Peyer's patch (tissue), 4 donors: ENCODE measurements at places on chromosomes 7 and 10.

DNA sequence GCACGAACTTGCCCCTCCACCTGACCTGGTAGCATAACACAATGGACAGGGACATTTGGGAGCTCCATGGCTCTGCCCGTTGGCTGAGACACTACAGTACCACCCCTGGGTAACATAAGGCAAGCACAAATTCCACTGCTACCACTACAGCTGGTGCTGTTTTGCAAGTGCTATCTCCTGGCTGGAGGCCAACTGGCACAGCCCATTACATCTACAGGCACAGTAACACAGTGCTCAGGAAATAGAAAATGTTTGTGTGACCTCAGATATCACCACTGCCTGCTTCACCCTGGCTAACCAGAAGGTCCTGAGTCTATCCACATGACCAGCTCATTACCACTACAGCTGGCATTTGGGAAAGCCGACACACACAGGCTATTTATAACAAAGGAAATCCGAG, 631.1 kb upstream of the MBL2 start:
- peak; percentile 54 for DNase-seq

DNA sequence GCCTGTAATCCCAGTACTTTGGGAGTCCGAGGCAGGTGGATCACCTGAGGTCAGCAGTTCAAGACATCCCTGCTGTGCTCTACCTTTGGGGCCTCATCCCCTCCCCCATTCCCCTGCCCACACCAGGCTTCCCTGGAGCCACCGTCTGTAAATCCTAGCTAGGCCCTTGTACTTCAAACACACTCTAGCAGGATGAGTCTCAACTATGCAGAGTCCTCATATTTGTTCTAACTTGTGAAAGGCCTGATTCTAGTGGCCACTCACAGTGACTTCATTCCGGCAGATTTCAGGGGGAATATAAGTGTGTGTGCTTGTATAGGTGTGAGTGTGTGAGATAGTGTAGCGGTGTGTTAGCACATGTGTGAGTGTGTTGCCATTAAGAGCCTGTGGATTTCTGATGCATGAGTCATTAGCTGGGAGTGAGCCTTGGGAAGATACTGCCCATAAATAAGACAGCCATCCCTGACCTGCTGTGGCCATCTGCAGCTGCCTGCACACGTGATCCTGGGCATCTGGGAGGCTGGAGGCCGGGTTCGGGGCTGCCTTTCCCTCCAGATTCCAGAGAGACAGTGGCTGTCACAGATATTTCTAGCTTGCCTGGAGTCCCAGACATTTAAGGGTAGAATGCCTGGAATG, 1.7 kb upstream of the NEURL1 start:
- no peak for DNase-seq

GRCh38 chr7:130344271-130344866, at the start of gene CPA5:
Gene CPA5 (plus strand): TSS chr7:130344816. CDS start chr7:130346486, 1,670 bp downstream.
- DNase-seq, result no peak

GRCh38 chr7:34117573-34117972, 212.2 kb downstream of the BMPER start:
- DNase-seq, result no peak

GRCh38 chr10:37401225-37401624, 275.8 kb downstream of the ANKRD30A start:
- DNase-seq, result no peak

GRCh38 chr7:55483046-55483445, 89.3 kb downstream of the VOPP1 start:
- DNase-seq, result peak; percentile 13

DNA sequence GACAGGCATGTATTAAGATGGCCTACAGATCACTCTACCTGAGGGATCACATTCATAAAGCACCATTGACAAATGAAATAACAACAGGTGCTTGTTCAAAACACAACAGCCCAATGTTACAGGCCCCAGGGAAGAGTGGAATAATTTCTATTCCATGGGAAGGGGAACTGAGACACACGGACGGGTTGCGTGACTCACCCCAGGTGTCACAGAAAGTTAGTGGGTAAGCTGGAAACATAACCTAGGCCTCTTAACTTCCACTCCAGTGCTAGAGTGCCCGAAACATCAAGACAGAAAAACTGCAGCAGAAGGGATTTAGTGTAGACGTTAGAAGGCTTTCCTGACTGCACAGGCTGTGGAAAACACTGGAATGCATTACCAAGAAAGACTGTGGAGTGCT, 48.3 kb downstream of the SLC37A3 start:
- DNase-seq, result no peak

DNA sequence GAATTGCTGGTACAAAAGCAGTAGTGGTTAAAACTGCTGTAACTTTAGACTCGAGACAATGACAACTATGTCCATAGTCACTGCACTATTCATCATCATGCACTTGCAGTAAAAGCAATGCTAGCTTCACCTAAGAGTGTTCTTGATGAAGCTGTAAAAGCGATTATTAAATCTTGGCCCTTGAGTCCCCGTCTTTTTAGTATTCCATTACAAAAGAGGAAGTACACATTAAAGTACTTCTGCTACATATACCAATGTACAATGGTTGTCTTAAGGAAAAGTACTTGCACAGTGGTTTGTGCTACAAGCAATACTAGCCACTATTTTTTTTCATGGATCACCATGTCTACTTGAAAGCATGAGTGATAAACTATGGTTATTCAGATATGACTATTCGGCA, 78.3 kb downstream of the ATAD1 start:
- no peak for DNase-seq

DNA sequence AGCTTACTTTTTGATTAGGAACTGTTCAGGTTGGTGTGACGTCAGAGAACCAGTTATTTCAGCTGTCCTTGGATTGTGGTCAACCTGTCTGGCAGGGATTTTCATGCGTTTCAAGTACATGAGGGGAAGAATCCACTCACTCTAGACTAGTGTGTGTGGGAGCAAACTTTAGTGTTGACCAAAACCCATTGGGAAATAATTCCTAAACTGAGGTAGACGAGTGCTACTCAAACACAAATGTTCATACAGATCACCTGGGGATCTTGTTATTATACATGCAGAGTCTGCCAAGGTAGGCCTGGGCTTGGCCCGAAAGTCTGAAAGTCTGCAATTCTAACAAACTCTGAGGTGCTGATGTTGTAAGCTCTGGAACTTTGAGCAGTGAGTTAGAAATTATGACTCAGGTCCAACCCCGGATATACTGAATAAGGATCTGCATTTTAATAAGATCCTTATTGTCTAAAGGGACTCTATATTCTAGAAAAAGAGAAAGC, 111.1 kb upstream of the CREB5 start:
- no peak for DNase-seq

DNA sequence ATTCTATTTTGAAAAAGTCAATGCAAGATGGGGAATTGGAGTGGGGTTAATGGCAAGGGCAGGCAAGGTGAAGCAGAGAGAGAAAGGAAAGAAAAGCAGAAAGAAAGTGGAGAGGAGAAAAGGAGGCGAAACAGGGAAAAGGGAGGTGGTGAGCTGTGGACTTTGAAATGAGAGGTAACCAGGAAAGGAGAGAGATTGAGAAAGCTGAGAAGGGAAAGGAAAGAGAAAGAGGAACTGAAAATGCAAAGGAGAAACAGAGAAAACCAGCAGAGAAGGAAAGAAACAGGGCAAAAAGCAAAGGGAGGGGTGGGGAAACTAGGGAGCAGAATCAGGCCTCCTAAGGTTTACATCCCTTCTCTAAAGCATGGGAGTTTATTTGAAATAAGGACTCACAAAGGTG, 72.5 kb upstream of the TPK1 start:
- no peak for DNase-seq

DNA sequence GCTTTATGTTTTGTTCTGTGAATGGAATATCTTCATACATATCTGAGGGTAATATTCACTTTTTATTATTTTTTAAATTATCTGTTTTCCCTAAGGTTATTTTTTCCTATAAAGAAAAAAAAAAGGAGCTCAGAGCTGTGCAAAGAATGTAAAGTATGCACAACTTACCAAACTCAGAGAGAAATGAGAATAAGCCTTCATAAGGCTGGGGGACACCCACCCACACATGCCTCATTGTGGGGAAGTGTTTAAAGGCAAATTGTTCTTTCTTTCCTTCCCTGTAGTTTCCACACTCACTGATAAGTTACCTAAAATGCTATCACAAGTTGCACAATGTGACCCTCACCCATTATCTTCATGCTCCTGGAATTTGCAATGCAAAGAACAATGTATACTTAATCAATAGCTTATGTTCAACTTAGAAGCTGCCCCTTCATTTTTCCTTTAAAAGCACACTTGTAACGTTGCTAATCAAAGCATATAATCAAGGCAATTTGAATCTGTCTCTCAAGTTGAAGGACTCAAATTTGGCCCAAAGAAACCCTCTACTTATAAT, 108.1 kb downstream of the GNAT3 start:
- no peak for DNase-seq

GRCh38 chr10:73060738-73061635, 35.7 kb downstream of the P4HA1 start:
- no peak for DNase-seq

GRCh38 chr7:55043691-55044370, 25.0 kb downstream of the EGFR start:
- DNase-seq, result no peak

GRCh38 chr10:52383088-52383487, 69.0 kb downstream of the DKK1 start:
- DNase-seq, result no peak

DNA sequence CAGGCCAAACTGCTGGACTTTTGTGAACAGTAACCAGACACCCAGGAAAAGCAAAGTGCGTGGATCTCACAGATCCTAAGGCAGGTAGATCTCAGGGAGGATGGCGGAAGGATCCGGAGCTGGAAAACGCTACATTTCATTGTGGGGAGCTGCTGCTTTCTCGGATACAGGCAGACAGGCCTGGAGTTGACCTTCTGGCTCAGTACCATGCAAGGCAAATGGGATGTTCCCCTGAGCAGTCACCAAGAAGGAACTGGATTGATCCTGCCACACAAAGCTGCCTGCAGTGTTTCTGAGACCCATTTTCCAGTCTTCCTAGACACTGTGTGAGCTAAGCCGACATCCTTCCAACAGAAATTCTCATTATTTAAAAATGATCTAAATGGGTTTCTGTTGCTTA, 65.5 kb downstream of the ZRANB1 start:
- DNase-seq, result no peak

GRCh38 chr10:44674536-44675386, 236.4 kb upstream of the TMEM72 start:
- no peak for DNase-seq

DNA sequence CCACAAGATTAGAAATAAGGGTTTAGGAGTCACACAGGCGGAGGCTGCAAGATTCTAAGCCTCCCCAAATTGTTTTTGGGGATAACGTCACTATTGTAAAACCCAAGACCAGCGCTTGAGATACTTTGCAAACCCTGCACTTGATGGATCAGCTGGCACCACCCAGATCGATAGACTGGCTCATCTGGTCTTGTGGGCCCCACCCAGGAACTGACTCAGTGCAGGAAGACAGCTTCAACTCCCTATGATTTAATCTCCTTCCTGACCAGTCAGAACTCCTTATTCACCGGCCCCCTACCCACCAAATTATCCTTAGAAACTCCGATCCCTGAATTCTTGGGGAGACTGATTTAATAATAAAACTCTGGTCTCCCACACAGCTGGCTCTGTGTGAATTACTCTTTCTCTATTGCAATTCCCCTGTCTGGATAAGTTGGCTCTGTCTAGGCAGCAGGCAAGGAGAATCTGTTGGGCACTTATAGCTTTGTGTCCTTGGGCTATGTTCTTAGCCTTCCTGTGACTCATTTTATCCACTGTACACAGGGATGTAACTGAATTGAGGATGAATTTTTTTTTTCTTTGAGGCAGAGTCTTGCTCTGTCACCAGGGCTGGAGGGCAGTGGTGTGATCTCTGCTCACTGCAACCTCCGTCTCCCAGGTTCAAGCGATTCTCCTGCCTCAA, 64.4 kb upstream of the CARD11 start:
- DNase-seq, result no peak

DNA sequence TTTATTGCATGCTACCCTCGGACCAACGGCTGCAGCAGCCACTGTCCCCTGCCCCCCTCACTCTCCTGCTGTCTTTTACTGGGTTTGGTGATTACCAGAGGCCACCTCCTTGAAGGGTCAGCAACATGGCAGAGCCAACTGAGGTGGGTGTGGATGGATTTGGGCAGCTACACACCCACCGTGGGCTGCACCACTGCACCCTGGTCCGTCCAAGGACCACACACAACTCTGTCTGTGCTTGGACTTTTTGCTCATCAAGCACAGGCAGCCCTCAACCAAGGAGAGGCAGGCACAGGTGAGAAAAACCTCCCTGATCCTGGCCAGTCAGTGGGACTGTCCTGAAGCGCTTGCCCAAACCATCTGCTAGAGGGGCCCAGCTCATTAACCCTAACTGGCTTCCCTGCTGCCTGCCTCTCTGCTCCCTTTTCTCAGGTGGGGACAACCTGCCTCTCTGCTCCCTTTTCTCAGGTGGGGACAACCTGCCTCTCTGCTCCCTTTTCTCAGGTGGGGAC, 239.5 kb upstream of the PITRM1 start:
- no peak for DNase-seq

DNA sequence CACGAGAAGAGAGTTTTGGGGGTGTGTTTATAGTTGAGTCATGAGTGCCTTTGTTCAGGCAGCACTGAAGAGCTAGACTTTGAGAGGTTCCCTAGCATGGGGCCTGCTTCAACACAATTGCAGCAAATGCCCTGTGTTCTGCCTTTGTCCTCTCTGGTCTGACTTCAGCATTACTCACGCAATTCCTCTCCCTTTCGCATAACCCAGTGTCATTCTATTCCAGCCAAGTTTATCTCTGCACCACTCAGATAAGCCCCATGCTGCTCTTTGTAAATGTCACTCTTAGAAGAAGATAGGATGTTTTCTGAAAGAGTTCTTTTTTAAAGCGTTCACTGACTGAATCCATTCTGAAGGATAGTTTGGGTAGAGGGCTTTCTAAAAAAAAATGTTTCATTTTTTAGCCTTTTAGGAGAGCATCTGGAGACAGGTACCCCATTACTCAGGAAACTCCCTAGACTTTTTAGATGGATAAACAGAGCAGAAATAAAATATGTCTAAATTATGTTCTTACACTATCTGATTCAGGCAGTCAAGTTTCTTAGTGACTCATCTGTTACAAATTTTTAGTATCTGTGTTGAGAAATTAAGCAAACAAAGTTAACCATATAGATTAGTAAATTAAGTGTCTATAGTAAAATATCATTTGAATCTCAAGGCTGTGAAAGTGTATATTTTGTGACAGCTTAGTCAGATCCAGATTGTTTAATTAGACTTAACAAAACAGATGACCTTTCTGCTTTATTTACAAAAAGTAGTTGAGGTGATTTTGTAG, 318.5 kb downstream of the GPR158 start:
- DNase-seq, result no peak

- no peak for DNase-seq
These were observed 177.9 kb downstream of the RNF133 start for GRCh38 chr7:122520971-122521555.

- DNase-seq, result no peak
These were observed 396.5 kb downstream of the POM121L12 start for GRCh38 chr7:53431901-53432300.
